ENCODE measurements at places on chromosomes 1 and 21. TPM values are rescaled to one million over a fixed set of nuclear protein-coding genes. Genes with fewer than 3 reads are reported as not detected.

Gene RPTN
- not detected for total RNA-seq

Gene BLACAT1
- total RNA-seq: not detected

Gene SLC1A7
- not detected for total RNA-seq

Gene NFASC
- total RNA-seq: 4.4 TPM

Gene RIMKLA
- 1.6 TPM for total RNA-seq

- H3K4me1 ChIP-seq: no peaks in the 10 kb centered on the region
- no peak overlapping the region for H3K4me3 ChIP-seq
- H3K36me3 ChIP-seq: no peaks in the 10 kb centered on the region
- no peak overlapping the region for H3K27ac ChIP-seq
These were observed 67.8 kb downstream of the FASLG start for GRCh38 chr1:172726740-172727139.

DNA sequence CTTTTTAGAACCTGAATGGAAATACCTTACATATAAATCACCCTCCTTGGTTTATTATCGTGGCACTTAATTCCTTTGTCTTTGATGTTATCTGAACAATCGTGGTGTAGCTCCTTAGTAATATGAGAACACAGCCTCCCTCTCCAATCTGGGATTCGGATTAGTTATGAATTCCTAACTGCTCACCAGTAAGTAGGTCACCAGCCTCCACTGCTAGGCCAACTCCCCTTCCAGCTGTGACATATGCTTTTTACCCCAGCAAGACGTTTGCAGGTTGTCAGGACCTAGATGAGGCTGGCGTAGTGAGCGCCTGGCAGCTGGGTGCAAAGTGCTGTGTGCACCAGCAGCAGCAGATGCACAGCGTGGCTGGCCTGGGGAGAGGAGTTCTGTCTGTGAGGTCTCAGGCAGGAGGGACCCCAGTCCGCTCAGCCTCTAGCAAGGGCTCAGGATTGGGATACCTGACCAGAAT is 38.2 kb downstream of the NTPCR start:
- H3K27me3 ChIP-seq: no peaks in the 10 kb centered on the region
- no peaks in the 10 kb centered on the region for H3K4me1 ChIP-seq
- no peaks in the 10 kb centered on the region for H3K36me3 ChIP-seq
- no peak overlapping the region for H3K27ac ChIP-seq
- DNase-seq: no peak

DNA sequence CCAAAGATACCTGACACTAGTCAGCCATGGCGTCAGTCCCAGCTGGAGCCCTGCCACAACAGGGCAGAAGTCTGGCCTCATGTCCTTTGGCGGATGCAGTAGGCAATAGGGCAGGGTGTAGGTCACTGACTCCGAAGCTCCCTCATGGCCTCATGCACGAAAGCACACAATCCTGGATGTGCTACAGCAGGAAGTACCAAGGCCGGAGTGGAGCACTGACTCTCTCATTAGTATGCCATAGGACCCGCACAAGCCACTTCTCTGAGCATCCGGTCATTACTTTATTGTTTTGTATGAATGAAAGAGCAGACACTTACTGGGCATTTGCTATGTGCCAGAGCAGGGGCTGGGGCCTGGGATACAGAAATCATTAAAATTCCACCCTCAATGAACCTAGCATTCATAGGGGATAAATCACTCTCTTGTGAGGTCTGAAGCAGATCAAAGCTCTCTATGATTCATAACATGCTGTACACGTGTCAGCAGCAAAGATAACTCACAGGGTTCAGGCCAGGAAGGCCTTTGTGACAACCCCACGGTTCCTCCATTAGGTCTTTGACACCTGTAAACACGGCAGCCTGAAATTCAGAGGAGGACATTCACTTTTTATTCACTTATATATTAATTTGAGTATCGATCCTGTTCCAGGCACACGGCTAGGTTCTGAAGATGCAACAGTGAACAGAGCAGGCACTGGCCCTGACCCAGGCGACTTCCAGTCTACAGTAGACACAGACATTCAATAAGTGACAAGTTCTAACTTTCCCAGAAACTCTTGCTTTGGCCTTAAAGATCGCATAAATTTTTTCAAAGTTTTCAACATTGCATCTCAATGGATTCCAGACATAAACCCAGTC is 357.9 kb upstream of the USP24 start:
- H3K4me3 ChIP-seq: no peak overlapping the region
- no peaks in the 10 kb centered on the region for H3K36me3 ChIP-seq
- H3K27me3 ChIP-seq: no peaks in the 10 kb centered on the region

GRCh38 chr1:201026234-201026633 is 2.7 kb upstream of the KIF21B start:
- H3K4me3 ChIP-seq: no peak overlapping the region
- DNase-seq: no peak
- no peak overlapping the region for H3K27ac ChIP-seq

DNA sequence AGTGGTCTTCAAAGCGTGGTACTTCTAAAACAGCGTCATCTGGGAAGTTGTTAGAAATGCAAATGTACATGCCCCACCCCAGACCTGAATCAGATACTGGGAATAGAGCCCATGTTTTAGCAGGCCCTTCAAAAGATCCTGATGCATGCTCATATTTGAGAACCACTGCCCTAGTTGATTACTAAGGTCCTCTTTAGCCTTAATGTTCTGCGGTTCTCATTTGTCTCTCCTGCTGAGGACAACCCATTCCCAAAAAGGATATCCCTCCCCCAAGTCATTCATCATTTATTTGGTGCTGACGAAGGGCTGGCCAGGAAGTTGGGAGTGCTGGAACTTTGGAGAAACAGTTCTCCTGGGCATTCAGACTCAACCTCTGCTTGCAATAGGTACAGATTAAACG is 92.4 kb upstream of the RALGPS2 start:
- no peak overlapping the region for H3K4me3 ChIP-seq
- no peaks in the 10 kb centered on the region for H3K27me3 ChIP-seq
- no peak overlapping the region for H3K27ac ChIP-seq
- H3K4me1 ChIP-seq: no peaks in the 10 kb centered on the region
- H3K36me3 ChIP-seq: no peaks in the 10 kb centered on the region
- no peak for DNase-seq

- H3K27me3 ChIP-seq: no peaks in the 10 kb centered on the region
- peak; percentile 3 for DNase-seq
- no peak overlapping the region for H3K27ac ChIP-seq
- peaks cover under 1% of the 10 kb centered on the region for H3K36me3 ChIP-seq
These were observed 41.7 kb upstream of the PTCH2 start for GRCh38 chr1:44884746-44885145.

- H3K27ac ChIP-seq: no peak overlapping the region
- H3K4me1 ChIP-seq: peaks cover 13% of the 10 kb centered on the region
- H3K4me3 ChIP-seq: no peak overlapping the region
- H3K27me3 ChIP-seq: no peaks in the 10 kb centered on the region
These were observed 405 bp upstream of the RAB29 start for GRCh38 chr1:205775717-205776056.

- no peak overlapping the region for H3K4me3 ChIP-seq
- H3K4me1 ChIP-seq: no peaks in the 10 kb centered on the region
- H3K27me3 ChIP-seq: no peaks in the 10 kb centered on the region
- H3K36me3 ChIP-seq: peaks cover 7% of the 10 kb centered on the region
- no peak for DNase-seq
These were observed 80.7 kb upstream of the HP1BP3 start for GRCh38 chr1:20867847-20868246.

DNA sequence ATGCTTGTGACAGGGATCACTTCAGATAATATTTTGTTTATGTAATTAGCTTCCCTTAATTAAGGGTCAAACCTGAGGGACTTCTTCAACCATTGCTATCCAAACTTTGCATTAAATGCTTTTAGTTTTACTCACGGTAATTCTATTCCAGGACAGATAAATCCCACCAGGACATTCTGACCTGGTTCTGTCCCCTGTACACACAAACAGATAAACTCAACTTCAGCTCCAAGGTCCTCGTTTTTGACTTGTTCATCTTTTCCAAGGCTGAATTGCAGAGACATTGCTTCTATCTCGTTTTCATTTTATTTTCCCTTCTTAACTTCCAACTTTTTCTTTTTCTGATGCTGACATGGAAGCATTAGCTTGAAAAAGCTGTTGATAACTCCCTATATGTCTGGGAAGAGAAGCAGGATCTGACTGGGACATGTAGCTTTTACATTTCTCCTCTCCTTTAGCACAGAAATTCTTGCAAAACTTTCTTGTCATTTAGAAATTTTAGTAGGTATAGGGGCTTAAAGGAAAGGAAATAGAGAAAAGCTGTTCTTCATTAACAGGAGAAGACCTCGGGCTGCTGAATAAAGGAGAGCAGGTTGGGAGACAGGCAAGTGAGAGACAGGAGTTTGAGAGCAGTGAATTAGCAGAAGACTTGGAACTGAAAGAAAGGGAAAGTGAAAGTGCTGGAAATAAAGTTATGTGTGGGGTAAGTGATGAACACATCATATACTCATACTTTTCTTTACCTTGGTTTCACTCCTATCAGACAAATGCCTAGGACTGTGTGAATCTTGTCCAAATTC is 231.7 kb upstream of the B3GALT2 start:
- no peak overlapping the region for H3K4me3 ChIP-seq
- no peak overlapping the region for H3K27ac ChIP-seq
- peaks cover 8% of the 10 kb centered on the region for H3K4me1 ChIP-seq
- DNase-seq: no peak
- no peaks in the 10 kb centered on the region for H3K36me3 ChIP-seq
- no peaks in the 10 kb centered on the region for H3K27me3 ChIP-seq

- H3K4me3 ChIP-seq: no peak overlapping the region
- H3K4me1 ChIP-seq: no peaks in the 10 kb centered on the region
- DNase-seq: no peak
- no peak overlapping the region for H3K27ac ChIP-seq
- no peaks in the 10 kb centered on the region for H3K27me3 ChIP-seq
- H3K36me3 ChIP-seq: no peaks in the 10 kb centered on the region
These were observed 27.2 kb upstream of the TTF2 start for GRCh38 chr1:117032681-117033539.

DNA sequence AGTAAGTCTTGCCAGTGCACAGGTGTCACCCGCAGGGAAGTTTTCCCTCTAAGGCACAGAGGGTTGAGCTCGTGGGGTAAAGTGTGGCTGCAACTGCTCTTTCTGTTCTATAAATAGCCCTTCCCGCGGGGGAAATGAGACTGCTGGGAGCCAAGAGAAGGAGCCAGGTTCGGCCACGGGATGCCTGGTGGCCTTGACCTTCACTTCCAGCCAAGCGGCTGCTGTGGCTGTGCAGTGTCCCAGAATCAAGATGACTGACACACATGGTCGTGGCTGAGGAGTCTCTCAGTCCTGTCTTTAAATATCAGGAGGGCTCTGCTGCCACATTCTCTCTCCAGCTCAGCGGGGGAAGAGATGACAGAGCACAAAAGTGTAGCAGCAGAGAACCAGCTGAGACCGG is 154.1 kb upstream of the VAMP3 start:
- DNase-seq: no peak
- H3K27me3 ChIP-seq: no peaks in the 10 kb centered on the region
- no peak overlapping the region for H3K4me3 ChIP-seq

- no peak for DNase-seq
- peaks cover 51% of the 10 kb centered on the region for H3K4me1 ChIP-seq
- peaks cover 10% of the 10 kb centered on the region for H3K36me3 ChIP-seq
- H3K27ac ChIP-seq: peak overlapping the region; percentile 94
- H3K4me3 ChIP-seq: peak overlapping the region; percentile 43
- H3K27me3 ChIP-seq: no peaks in the 10 kb centered on the region
These were observed 788 bp upstream of the TXNIP start for GRCh38 chr1:145997016-145997717.

All from body of pancreas (tissue), 4 donors.